Stimulated activated CD4-positive, alpha-beta T cell treated with anti-CD3 and anti-CD28 coated beads, TNF-alpha, amount 100 ng/mL, for 24 hours (primary cell): ENCODE measurements at places on chromosomes 6 and 20.

- no peak for DNase-seq
These were observed 37.7 kb downstream of the FOXO3 start for GRCh38 chr6:108598305-108598863.

GRCh38 chr20:17595856-17596255, 26.0 kb downstream of the DSTN start:
- DNase-seq = no peak

GRCh38 chr6:47477497-47478232, at the start of gene CD2AP:
CD2AP (plus strand) TSS chr6:47477789; CDS start chr6:47478245, 456 bp downstream.
- DNase-seq = peak; percentile 76

DNA sequence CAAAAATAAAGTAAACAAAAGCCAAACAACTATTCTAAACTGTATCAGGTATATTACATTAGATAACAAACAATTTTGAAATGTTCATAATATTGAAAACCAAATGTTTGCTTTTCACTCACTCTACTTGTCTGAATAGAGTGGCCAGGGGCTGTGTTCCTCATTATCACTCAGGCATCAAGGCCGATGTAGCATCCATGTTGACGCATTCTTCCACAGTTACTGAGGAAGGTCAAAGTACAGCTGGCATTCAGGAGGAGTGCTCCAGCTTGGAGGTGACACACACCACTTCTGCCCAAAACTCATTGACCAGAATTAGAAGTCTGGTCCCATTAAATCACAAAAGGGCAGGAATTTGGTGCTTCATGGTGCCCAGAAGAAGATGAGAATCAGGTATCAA, 137.6 kb upstream of the MANEA start:
- no peak for DNase-seq

DNA sequence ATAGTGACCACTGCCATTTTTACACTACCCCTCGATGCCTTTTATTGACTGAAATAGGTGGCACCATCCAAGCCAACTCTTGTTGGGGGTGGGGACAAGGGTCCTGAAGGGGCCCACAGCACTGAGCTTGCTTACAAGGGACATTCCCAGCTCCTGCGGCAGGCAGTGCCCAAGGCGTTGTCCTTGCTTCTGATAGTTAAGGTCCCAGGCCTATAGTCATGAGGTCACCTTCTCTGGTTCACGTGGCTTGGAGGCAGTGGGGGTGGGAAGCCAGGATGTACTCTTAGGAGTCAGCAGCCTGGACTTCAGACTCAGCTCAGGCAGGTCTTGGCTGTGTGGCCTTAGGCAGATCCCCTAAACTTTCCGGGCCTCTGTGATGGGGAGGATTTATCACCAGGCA, 48.6 kb downstream of the TOX2 start:
- DNase-seq = no peak

GRCh38 chr6:135935941-135936601, 84.6 kb downstream of the PDE7B start:
- no peak for DNase-seq

GRCh38 chr6:12340488-12340818, 50.3 kb downstream of the EDN1 start:
- no peak for DNase-seq

DNA sequence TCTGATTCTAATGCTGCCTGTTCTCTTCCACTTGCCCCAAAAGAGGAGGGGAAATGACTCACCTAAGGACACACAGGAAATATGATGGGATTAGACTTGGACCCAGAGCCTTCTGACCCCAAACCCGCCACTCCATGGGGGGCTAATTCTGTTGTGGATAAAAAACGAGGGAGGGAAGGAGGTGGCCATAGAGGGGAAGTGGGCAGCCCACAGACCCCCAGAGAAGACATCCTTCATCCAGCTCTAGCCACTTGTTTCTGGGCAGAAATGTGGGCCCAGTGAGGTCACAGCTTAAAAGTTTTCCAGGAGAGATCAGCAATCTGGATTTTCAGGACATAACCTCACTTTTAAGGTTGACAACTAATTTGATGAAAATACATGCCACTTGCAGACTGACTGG, 202.1 kb downstream of the ANKRD60 start:
- DNase-seq = no peak

GRCh38 chr6:7512320-7512719, 29.2 kb upstream of the DSP start:
- DNase-seq = no peak

- DNase-seq = no peak
These were observed 1358.6 kb upstream of the GJE1 start for GRCh38 chr6:140774080-140774505.

DNA sequence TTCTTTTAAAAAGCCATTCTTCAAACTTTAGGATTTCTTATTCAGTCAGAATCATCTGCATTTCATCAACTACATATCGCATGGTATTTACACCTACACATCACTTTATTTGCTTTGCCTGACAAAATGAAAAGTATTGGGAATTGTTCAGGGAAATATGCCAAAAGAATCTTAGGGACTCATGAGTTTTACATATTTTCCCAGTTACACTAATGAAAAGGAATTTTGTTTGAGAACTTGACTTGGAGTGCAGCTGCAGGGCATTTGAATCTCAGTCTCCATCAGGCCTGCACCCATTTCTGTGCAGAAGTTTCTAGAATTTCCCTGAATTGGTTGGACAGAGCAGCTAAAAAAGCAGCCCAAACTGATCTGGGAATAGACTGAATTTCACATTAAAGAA, 65.3 kb downstream of the MTHFD1L start:
- DNase-seq = no peak

- DNase-seq = no peak
These were observed 31.7 kb upstream of the UBR2 start for GRCh38 chr6:42532038-42532669.

DNA sequence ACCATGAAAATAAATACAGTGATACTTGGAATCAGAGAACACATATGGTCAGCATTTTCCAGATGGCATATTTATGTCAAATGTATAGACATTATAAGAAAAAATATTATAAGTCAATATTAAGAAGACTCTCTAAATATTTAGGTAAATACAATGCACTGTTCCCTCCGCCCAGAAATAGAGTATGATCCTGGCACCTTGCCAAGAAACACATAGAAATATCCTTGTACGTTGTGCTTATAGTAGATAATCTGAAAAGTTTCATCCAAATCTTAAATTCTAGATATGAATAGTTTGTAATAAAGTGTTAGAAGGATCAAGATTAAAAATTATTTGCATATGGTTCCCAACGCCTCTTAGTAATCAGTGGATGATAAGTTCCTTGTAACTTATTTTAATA, 645.8 kb upstream of the GJE1 start:
- no peak for DNase-seq

DNA sequence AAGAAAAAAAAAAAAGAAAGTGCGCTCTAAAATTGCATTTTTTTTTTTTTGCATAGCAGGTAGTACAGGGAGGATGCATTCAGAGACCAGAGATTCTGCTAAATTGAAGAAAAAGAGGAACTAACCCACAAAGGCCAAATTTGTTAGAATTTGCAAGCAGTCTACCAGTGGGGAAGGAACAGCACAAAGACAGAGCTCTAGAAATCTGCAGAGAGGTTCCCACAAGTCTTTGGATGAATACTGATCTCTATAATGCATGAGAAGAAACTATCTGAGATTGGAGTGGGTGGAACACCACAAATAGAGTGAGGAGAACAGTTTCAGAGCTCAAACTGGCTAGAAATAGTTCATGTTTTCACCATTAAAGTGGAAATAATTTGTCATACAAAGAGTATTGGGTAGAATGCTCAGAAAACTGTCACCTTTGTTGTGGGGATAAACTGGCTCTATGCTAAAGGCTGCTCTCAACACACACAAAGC, 79.6 kb upstream of the AHI1 start:
- DNase-seq = no peak

- DNase-seq = no peak
These were observed 126.6 kb downstream of the TAF4 start for GRCh38 chr20:61938839-61939690.

GRCh38 chr20:32078791-32079190, 26.7 kb downstream of the HCK start:
- no peak for DNase-seq

- DNase-seq = no peak
These were observed 97.4 kb upstream of the RNF24 start for GRCh38 chr20:4112481-4113421.

GRCh38 chr6:15401120-15401519, 155.3 kb downstream of the JARID2 start:
- DNase-seq = no peak

DNA sequence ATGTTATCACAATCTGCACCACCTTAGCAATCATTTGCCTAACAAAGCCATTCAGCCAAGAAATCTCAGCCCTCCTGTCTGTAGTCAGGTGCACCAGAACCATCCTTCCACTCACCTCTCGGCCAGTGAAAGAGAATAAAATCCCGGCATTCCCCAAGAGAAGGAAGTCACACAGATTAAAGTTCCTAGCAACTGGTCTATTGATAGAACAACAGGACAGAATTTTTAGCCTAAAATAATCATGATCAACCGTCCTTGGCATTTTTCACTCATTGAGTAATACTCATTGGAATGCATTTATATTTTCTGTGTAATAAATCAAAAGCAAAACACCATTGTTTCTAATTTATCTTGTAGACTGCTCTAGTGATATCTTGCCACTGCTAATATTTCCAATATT, 85.7 kb upstream of the CDH4 start:
- DNase-seq = no peak

GRCh38 chr6:22471132-22471690, 98.2 kb upstream of the HDGFL1 start:
- no peak for DNase-seq

DNA sequence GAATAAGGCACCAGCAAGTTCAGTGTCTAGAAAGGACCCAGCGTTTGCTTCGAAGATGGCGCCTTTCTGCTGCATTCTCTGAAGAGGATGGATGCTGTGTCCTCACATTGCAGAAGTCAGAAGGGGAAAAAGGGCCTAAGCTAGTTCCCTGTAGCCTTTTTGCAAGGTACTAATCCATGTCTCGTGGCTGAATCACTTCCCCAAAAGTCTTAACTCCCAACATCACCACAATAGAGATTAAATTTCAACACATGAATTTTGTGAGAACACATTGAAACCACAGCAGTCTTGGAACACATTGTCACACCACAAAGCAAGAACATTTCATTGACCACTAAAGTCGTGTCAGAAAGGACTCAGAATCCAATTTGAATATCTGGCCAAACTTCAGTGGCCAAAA, 42.1 kb downstream of the KLHL31 start:
- no peak for DNase-seq

DNA sequence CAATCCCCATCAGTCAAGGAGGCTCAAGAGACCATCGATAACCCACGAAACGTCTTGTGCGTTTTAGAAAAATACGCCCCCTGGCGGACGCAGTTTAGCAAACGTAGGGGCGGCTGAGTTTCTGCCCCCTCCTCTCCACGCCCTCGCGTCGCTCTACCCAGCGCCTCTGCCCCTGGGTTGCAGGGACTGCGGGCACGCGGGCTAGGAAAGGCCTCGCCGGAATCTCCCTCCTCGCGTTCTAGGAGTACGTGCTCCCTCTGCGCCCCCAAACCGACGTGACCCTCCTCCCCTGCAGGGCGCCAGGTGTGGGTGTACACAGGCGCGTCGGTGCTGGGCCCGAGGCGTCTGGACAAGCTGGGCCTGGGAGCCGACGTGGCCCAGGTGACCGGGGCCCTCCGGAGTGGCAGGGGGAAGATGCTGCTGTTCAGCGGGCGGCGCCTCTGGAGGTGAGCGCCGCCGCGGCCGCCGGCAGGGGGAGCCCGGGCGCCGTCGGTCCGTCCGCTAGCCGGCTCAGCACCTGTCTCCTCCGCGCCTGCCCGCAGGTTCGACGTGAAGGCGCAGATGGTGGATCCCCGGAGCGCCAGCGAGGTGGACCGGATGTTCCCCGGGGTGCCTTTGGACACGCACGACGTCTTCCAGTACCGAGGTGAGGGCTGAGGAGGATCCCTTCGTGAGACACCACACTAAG, 5.3 kb downstream of the MMP9 start:
- DNase-seq = peak; percentile 47
